ENCODE measurements at places on chromosomes 1 and 21.
A peak's percentile ranks its signal among the peaks of the same experiment; 100 is the strongest.

- DNase-seq = no peak
These were observed 59.9 kb upstream of the SELENON start for GRCh38 chr1:25740071-25740470.

- DNase-seq = no peak
These were observed 444.1 kb downstream of the PLPP3 start for GRCh38 chr1:56135069-56135863.

DNA sequence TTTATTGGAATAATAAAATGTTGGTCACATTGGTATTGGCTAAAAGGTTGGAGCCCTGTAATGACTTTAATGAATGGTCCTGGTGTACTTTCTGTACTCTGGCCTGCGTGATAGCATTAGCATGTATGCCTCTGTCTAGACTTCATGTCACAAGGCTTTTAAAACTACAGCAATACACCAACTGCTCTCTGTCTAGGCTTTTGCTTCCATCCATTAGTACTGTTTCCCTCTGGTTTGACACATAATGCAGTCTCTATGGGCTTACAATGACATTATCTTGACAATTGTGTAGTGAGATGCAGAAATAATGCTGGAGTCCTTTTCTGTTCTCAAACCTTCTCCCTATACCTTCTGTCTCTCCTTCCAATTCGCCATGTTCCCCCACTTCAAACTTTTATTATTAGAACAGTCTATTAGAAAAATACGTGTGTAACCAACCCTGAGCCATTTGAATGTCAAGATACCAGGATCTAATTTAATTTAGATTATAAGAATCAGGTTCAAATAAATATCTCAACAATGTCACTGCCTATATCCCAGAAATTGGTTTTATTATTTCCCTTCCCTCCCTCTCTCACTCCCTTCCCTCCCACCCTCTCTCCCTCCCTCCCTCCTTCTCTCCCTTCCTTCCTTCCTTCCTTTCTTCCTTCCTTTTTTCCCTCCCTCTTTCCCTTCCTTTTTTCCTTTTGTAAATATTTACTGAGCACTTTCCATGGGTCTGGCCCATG lies 8.8 kb downstream of the C8A start:
- DNase-seq = no peak

DNA sequence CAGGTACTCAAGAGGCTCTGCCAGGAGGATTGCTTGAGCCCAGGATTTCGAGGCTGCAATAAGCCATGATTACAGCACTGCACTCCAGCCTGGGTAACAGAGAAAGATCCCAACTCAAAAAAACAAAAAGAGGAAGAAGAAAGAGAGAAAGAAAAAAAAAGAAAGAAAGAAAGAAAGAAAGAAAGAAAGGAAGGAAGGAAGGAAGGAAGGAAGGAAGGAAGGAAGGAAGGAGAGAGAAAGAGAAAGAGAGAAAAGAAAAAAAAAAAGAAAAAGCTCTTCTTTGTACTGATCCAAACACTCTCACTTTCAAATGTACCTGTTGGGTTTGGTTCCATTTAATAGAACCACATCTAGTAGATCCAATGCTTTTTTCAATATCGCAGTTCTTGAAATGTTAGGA lies 11.8 kb downstream of the BATF3 start:
- no peak for DNase-seq

GRCh38 chr1:48105165-48105564 lies 108.0 kb upstream of the TRABD2B start:
- no peak for DNase-seq

DNA sequence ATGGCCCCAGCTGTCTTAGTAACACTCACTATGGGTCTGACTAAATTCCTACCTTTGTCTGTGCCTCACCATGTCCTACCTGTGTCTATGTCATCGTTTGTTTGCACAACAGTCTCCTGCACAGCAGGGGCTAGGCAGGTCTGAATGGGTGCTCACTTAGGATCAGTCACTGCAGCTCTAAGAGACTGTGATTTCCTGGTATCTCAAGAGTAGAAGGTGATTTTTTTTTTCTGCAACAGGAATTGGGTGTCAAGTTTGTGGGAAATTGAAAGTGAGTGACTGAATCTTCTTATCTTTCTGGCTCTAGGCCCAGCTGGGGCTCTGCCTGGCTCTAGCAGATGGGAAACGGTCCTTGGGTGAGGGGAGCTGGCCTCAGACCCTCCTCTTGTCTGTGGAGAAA lies 46.4 kb upstream of the TRABD2B start:
- DNase-seq = no peak

GRCh38 chr1:42963378-42964043 lies 4.8 kb upstream of the SLC2A1 start:
- no peak for DNase-seq

GRCh38 chr1:160429702-160430535 lies 29.6 kb downstream of the VANGL2 start:
- DNase-seq = no peak

- no peak for DNase-seq
These were observed 35.2 kb downstream of the LRP8 start for GRCh38 chr1:53292690-53293089.

GRCh38 chr21:33510826-33511225 lies 19.3 kb upstream of the DNAJC28 start:
- DNase-seq = no peak

DNA sequence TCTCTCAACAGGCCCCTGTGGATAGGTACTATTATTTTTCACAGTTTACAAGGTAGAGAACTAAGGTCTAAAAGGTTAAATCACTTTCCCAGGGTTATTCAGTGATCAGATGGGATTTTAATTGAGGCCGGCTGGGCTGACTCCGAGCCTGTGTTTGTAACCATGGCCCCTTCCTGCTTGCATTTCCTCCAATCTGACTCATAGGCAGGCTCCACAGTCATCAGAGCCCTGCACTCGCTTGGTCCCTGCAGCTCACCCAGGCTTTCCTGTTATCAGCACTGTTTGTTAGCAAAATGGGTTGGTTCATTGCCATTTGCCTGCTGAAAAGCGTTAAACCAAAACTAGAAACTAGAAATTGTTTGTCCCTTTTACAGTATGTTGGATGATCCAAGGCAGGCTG lies 41.4 kb upstream of the LMX1A start:
- DNase-seq = peak; percentile 37

DNA sequence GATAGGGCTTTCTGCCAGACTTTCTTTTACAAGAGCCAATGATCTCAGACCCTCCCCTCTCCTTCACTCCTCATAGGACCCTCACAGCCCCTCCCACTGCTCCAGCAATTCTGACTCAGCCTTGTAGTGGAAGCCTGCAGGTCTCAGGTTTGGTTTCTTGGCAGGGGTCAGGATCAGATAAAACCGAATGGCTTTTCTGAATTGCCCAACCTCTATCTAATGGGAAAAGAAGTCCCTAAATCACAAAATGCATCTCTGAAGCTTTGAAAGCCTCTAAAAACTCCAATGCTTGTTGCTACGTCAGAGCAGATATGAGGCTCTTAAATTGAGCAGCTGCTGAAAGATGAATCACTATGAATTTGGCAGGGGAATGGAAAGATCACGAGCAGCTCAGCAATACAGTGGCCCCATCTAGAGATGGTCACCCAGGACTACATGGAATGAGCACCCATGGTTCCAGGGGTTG lies 74.5 kb downstream of the NID1 start:
- DNase-seq = no peak

GRCh38 chr1:99177465-99177864 lies 86.8 kb upstream of the PLPPR4 start:
- no peak for DNase-seq

- DNase-seq = no peak
These were observed 21.2 kb upstream of the CHI3L1 start for GRCh38 chr1:203207751-203208150.

DNA sequence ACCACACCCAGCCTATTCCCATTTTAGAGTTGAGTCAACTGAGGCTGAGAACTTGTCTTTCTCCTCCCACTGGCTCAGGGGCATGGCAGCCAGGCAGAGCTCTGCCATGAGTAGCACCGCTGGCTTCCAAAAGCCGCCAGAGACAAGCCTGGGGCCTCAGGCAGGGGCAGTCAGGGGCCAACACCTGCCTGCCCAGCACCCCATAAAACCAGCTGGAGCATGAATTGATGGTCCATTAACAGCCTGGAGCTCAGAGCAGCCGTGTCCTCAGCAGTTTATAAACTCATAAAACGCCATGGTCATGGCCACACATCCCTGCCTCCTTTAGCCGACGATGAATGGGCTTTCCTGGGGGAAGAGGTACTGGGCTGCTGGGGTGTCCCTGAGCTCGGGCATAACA lies 50.6 kb upstream of the PAX7 start:
- no peak for DNase-seq

DNA sequence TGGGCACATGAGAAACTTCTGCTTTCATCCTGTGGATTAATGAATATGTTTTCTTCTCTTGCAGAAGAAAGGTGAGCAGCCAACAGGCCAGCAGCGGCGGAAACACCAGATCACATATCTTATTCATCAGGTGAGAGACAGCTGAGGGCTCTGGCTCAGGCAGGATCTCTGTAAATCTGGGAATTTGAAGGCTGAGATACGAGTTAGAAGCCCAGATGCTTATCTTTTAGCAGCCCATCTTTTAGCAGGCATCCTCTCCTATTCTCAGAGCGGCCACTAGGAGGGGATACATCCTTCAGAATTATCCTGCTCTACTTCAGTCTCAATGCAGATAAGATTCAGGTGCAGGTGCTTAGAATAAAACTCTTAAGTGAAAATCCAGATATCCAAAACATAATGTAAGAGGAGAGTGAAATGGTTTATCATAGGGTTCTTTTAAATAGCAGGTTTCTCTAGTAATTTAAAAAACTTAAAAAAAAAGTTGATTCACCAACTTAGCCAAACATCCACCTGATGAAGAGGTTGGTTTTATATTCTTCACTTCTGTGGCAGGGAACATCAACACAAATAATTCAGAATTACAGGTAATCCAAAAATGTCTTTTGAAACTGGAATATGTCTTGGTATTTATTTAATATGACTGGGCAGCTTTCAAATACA lies 19.3 kb downstream of the SH2D2A start:
- no peak for DNase-seq

DNA sequence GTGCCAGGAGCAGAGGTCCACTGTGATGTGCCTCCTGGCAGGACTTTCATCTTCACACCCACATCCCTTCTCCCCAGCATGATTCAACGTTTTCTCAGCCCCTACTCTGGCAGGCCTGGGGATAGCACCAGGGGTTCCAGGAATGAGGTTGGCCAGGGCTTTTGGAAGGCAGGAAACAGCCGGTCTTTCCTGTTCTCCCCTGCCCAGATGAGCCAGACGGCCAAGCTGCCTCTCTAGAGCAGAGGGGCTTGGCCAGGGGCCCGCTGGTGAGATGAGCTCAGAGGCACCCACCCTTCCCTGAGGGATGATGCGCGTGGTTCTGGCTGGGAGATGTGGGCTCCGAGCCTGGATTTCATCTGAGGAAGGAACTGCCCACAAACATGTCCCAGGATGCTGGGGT lies 4.3 kb upstream of the MFAP2 start:
- DNase-seq = peak; percentile 52

- DNase-seq = peak; percentile 46
These were observed 8.9 kb downstream of the CCDC185 start for GRCh38 chr1:223401873-223402789.

DNA sequence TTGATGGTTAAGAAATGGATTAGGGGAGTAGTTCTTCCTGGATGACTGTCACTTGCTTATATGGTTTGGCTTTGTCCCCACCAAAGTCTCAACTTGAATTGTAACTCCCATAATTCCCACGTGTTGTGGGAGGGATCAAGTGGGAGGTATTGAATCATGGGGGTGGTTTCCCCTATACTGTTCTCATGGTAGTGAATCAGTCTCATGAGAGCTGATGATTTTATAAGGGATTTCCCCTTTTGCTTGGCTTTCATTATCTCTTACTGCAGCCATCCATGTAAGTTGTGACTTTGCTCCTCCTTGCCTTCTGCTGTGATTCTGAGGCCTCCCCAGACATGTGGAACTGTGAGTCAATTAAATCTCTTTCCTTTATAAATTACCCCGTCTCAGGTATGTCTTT lies 1621.1 kb downstream of the MRPL39 start:
- DNase-seq = no peak

DNA sequence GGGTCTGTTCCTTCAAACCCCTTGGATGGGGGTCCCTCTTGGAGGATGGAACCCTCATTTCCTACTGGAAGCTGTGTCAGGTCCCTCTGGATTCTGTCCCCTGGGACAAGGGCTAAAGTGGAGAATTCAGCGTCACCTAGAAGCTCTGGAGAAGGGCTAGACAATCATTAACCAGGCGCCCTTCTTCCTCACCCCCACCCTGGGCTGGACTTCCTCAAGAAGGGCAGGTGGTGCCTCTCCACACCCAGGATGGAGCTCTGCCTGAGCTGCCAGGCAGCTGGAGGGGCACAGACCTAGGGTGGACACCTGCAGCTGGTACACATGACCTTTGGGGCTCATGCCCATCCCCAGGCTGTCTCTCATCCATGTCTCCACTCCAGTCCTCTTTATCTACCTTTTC lies 3.6 kb downstream of the CELF3 start:
- no peak for DNase-seq

- no peak for DNase-seq
These were observed 7.0 kb downstream of the SIPA1L2 start for GRCh38 chr1:232622981-232623380.

GRCh38 chr21:32184485-32184884 lies 94.4 kb downstream of the MIS18A start:
- DNase-seq = no peak

DNA sequence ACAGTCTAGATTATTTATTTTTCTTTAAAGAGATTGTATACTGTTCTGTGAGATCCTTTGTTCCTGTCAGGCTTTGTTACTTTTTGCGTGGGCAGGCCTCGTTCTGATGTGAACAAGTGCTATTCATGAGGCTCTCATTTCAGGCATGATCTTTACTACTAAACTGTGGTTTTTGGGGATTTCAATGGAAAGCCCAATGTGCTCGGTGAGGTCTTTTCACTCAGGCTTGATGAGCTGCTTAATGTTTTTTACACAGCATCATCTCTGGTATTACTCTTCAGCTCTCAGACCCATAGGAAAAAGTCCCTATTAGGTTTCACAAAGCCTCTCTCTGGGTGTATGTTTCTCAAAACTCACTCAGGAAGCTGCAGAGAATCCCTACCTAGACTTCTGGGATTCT lies 419.4 kb downstream of the GPATCH2 start:
- no peak for DNase-seq

GRCh38 chr1:57222801-57223200 lies 201.1 kb downstream of the DAB1 start:
- DNase-seq = no peak

DNA sequence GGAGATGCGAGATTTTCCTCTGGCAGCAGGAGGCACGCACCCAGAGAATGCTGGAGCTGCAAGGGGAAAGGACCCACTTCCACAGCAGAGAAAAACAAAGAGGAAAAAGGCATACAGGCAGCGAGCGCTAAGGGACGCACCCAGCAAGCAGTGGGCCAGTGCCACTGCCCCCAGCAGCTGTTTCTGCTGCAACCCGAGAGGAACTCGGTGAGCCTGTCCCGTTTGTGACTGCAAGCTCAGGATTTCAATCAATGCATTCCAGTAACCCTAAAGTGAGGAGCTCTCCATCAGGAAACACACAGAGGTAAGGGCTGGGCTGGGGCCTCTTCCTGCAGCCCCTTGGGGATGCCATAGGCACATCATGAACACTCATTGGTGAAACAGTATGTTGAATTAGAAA lies 58.7 kb downstream of the ACP6 start:
- DNase-seq = no peak

- DNase-seq = no peak
These were observed 28.4 kb downstream of the DISP3 start for GRCh38 chr1:11507309-11507708.

GRCh38 chr21:38266732-38267131 lies 9.9 kb downstream of the KCNJ15 start:
- no peak for DNase-seq

Data from AG09309 (cell line).